ENCODE measurements at places on chromosomes 3 and 15. TPM values are rescaled to one million over a fixed set of nuclear protein-coding genes. Genes with fewer than 3 reads are reported as not detected.

HDC gene
- total RNA-seq: not detected

CNTN6 gene
- total RNA-seq: not detected

DLL4 gene
- 0.73 TPM for total RNA-seq

CTXN2 gene
- total RNA-seq: not detected

AMT gene
- 1.2 TPM for total RNA-seq

CMTM8 gene
- total RNA-seq: 0.17 TPM

NRG4 gene
- 0.15 TPM for total RNA-seq

MESP1 gene
- 0.50 TPM for total RNA-seq

CMTM6 gene
- total RNA-seq: 58.6 TPM

RNF111 gene
- 20.7 TPM for total RNA-seq

All from smooth muscle cell of trachea (primary cell).